Renal pelvis (tissue), 12 donors: ENCODE measurements at places on chromosomes 3 and 15.

DNA sequence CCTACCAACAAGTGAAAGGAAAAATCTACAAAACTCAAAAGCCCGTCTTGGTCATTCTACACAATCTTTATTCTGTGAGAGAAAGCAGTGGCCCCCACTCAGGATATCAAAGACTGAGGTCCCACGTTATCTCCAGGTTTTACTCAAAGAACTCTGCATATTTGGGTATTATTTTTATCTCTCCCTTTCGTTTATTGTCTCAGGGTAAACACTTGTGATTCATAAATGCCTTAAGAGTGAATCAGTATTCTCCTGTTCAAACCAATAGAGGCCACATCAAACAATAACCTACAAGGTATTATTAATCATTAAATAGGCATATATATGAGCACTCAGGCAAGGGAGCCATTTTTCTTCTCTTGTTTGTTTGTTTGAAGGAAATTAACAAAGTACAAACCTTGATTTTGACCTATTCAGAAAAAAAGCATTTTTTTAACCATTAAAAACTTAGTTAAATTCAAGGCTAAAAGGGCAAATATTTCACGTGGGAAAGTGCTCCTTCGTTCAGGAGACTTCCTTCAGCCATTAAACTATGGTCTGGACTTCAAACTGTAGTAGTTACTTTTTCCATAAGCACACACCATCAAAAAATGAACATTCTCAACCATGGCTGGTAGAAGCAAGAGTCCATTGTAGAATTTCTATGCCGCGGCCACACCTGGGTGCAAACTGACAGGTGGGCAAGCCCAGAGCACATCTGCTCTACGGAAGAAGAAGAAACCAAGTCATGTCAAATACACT is 13.9 kb upstream of the HES1 start:
- DNase-seq, result no peak

GRCh38 chr15:98731712-98732450 is 83.5 kb downstream of the IGF1R start:
- no peak for DNase-seq

DNA sequence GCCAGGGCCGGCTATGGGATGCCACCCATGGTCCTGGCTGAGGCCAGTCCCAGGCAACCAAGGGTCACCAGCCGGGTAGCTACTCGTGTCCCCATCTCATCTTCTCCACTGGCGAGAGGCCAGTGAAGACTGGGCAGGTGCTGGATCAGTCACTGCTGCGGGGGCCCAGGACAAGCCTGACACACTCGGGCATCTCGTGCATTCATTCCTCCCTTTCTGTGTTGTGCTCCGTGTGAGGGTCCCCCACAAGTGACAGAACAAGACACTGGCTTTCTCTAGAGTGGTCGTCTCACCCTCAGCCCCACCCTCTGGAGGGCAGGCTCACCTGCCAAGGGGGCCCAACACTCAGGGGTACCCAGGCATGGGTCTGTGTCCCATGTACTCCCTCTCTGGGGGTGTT is 48.4 kb downstream of the ROPN1B start:
- DNase-seq, result no peak

DNA sequence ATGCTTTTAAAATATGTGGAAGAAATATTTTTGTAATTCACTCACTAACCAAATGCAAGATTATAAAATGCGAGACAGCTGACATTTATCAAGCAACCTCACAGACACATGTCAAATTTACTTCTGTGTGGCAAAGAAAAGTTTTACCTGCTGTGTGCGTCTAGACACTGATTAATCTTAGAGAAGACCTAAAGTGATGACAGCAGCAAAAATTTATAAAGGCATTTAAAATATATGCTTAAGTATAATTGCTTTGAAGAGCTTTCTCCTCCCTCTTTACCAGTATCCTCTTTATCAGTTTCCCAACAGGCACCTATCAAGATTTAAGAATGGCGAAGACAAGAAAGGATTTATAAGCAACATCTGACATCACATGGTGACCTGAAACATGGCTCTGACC is 37.3 kb downstream of the UBP1 start:
- no peak for DNase-seq

GRCh38 chr3:16130066-16130465 is 44.4 kb upstream of the GALNT15 start:
- no peak for DNase-seq

GRCh38 chr15:42313463-42313862 is 40.2 kb upstream of the TMEM87A start:
- DNase-seq, result no peak

DNA sequence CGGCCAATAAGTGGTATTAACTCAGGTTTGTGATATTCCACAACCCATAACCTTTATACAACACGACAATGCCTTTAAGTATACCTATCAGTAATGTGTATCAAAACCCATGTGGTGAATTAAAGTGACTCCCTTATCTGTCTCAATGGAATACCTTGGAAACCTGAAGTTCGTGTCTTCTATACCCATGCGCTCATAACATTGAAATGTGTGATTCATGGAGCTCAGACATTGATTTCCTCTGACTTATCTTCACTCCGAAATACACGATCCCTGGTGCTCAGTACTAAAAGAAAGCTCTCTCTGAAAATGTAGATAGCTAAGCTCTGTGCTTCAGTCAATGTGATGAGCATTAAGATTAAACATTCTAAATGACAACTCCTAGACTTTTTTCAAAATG is 140.3 kb downstream of the TBC1D5 start:
- DNase-seq, result no peak

DNA sequence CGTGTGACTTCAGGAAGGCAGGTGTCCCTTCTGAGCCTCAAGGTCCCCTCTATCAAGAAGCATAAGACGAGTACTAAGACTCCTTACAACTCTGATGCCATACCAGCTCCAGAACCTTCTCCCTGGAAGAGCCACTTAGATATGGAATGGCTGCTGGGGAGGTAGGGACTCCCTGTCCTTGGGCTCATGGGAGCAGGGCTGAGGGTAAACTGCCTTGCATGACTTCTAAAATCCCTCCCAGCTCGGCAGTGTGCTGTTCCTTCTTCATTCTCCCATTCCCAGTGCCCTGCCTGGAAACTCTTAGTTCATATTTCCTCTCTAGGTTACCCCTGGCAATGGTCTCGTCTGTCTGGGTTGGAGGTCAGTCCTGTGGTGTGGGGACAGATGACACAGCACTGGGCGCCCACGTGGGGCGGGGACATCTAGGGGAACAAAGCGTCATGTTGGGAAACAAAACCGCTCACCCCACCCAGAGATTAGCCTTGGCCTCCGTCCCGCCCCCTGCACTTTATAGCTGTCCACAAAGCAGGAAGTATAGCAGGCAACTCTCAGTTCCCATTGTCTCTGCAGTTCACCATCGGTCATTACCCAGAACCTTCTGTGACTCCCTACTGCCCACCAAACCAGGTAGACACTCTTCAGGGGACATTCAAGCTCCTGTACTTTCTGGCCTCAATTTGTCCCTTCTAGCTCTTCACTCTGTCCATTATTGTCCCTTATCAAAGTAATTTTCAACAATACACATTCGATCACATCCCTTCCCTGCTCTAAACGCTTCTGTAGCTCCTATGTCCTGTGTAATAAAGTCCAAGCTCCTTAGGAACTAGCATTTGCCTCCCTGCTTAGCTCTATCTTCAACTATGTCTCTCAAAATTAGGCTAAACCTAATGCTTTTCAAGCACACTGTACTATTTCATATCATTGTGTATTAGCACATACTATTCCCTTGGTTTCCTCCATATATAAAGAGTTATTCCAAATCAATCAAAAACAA is 73.8 kb downstream of the IQSEC1 start:
- DNase-seq, result no peak

GRCh38 chr15:74158855-74159650 is 14.5 kb upstream of the ISLR start:
- DNase-seq, result no peak

GRCh38 chr3:9976721-9977709 is 9.6 kb downstream of the EMC3 start:
- no peak for DNase-seq

DNA sequence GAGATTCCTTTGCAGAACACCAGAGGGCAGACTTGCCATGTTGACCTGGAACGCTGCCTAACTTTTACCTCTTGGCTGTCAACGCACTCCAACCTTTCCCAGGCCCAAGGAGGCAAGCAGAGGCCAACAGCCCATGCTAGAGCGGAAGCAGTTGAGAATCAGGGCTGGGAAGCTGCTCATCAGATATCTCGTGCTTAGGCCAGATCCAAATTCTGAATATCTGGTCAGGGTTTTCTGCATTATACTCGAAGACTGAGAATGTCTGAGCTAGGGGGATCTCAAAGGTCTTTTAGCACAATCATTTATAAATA is 2.5 kb downstream of the XIRP1 start:
- peak; percentile 58 for DNase-seq

GRCh38 chr3:171234298-171235010 is 207.9 kb upstream of the SLC2A2 start:
- no peak for DNase-seq

DNA sequence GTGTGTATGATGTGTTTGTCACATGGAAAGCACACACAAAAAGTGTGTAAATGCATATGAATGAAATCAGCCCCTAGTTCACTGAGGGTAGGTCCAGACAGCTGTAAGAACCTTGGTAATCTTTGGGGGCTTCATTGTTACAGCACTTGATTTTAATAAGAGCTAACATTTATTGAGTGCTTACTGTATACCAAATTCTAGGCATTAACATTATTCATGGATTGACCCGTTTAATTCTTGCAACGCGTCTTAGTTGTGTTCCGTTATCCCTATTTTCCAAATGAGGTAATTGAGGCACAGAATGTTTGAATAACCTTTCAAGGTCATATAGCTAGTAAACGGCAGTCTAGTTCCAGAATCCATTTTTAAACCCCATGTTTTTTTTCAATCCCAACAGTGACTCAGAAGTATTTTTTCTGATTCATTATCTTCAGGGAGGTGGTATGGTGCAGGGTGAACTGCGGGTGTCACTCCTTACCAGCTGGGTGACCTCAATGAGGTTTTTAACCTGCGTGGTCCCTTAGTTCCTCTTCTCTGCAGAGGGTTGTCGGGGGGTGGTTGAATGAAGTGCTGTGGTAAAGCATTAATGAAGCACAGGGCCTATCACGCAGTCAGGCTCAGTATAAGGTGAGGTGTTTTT is 14.2 kb downstream of the RAB8B start:
- no peak for DNase-seq

DNA sequence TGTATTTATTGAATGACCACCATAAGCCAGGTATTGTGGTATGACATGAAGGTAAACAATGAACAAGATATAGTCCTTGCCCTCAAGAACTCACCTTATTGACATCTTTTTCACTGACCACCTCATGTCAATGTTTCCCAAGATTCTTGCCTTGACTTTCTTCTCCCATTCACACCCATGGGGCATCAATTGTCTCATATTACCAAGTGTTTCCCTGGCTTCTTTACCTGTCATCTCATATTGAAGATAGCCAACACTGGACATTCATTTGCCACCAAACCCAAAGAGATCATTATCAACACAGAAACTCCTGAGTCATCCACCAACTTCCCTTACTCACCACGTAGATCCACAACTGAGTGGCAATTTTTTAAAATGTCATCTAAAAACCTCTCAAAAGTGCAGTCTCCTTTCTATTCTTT is 2.2 kb downstream of the EFHB start:
- no peak for DNase-seq

- no peak for DNase-seq
Observed at GRCh38 chr3:115876876-115877614, 253.7 kb downstream of the GAP43 start.

- DNase-seq, result no peak
Observed at GRCh38 chr3:27643355-27643754, 78.8 kb downstream of the EOMES start.

DNA sequence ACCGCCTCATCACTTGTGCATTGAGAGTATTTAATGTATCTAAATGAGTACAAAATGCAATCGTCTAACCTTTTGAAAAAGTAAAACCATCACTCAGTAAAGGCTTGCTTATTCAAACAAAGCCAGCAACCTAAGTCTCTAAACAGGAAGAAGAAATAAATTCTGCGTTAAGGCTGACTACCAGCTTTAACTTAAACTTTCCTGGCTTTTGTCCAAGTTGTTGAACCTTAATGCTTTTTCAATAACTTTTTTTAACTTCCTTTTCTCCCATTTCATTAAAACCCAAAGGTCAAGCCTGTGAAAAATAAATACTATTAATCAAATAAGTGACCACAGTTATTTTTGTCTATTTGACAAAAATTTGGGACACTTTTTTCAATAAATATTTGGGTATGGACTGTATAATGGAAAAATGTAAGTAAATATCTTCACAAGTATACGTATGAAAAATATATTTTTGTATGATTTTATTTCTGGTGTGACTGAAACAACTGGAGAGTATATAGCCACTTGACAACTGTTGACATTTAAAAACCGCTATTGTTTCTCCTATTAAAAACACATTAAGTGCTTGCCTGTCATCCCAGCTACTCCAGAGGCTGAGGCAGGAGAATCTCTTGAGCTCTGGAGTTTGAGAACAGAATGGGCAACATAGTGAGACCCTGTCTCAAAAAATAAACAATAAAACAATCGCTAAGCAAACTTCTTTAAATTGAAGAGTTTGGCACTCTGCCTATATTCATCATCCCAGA is 2.9 kb downstream of the KLHL24 start:
- DNase-seq, result peak; percentile 62

GRCh38 chr3:184713040-184713355 is 1.1 kb upstream of the MAGEF1 start:
- no peak for DNase-seq

DNA sequence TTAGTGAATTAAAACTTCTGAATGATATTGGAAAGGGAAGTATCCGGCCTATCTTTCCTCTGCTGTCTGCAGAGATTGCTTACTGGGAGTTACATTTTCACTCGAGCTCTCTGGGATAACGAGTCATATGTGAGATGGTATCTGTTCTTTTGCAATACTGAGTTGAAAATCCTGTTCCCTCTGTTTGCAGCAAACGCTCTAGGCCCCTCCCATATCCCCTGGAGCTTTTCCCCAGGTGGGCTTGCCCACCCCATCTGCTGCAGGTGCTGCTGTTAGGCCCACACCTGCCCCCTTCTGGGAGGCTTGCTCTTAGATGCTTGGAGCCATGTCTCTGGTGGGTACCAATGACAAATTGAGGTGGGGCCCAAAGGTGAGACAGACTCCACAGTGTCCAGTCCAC is 42.7 kb upstream of the MTMR10 start:
- no peak for DNase-seq

DNA sequence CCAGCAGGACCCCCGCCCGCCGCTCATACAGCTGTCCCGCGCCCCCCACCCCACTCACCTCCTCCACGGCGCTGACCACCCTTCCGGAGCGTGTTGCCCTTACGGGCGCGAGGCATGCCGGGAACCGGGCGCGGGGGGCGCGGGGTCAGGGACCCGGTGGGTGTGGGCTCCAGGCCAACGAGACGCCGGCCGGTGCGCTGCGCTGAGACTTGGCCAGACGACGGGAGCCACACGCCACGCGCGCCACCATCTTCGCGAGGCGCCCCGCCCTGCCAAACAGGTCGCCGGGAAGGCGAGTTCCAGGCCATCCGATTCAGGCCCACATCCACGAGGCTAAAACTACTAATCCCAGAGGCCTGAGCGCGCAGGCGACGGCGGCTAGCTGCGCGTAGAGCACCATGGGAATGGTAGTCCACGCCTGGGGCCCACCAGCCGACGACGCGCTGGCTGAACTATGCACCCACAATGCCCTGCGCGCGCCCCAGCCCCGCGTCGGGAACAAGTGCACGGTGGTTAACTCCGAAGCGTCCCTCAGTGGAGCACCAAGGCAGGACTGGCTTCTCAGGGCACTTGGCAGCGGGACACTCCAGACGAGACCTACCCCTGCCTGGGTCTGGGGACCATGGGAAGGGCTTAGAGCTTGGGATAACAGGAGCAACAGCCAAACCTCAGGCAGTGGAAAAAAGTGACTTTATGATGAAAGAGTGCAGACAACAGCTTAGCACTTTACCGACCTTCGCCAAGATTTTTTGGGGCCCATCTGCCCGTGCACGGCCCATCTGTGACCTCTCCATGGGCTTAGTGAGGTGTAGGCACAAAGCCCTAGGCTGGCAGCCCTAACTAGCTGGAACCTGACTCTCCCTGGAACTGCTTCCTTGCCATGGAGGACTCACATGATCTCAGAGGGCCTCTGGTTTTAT is at the start of gene IFRD2:
IFRD2 (minus strand) TSS at position 271 of the 920 bp plus-strand sequence; CDS start at position 116, 155 bp downstream.
- peak; percentile 97 for DNase-seq
